ENCODE measurements at places on chromosomes 5 and 9. TPM values are rescaled to one million over a fixed set of nuclear protein-coding genes. Genes with fewer than 3 reads are reported as not detected.

DNA sequence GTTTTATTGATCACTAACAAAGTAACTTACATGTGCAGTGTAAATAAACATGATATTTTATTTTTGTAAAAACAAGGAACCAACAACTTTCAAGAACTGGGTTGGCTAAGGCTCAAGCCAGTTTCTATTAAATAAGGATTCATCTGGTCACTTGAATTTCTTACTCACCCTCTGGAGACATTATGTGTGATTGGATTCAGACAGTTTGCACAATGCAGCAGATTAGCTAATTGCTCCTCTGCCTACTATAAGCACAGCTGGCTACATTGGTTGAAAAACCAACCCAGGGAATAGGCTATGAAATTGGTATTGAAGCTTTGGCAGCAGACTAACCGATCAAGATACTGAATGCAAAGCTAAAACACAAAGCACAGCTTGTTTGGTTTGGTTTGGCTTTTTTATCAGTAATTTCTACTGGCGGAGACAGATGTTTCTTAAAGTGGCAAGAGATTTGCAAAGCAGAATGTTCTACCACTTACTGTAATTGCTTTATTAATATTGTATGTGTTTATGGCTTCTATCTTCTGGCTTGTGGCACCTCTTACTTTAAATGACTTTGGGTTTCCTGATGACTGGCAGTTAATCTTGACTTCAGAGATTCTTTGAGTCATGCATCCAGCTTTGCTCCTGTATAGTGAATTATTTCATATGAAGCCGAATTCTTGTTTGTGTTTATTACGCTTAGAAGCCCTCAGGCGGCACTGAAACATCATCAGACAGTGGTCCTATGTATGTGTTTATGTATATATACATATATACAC is 231.5 kb downstream of the MPDZ start:
- no peaks in the 10 kb centered on the region for H3K27me3 ChIP-seq
- H3K4me1 ChIP-seq, result no peaks in the 10 kb centered on the region
- H3K4me3 ChIP-seq, result no peak overlapping the region
- no peak overlapping the region for H3K27ac ChIP-seq

The SLC44A1 gene
- total RNA-seq, result 32.3 TPM

The IL5 gene
- total RNA-seq, result not detected

DNA sequence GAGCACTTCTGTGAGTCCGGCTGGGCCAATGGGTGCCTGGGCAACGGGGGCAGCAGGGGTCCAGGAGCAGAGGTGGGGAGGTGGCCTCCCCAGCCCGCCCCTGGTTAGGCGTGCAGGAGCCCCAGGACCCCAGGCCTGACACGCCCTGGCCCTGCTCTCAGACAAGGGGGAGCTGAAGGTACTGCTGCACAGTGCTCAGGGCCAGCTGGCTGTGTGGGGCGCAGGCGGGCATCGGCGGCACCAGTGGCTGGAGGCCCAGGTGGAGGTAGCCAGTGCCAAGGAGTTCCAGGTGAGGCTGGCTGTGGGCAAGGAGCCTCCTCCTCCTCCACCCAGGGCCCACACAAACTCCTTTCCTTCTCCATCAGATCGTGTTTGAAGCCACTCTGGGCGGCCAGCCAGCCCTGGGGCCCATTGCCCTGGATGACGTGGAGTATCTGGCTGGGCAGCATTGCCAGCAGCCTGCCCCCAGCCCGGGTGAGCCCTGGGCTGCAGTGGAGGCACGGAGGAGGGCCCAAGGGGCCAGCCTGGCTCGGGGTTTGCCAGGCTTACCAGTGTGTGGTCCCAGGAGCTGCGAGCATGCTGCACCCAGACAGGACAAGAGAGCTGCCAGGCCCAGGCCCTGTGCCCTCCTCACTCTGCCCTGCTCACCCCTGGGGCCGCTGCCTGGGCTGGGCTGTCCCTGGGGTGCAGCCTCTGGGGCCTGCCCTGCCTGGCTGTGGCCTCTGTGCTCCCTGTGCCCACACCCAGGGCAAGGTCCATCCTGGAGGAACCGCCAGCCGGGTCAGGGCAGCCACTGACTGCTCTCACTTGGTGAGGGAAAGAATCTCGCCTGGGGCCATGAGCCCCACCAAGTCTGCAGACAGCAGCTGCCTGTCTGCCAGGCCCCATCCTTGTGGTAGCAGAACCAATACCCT is 7.0 kb downstream of the MAMDC4 start:
- H3K4me3 ChIP-seq, result no peak overlapping the region
- H3K27me3 ChIP-seq, result no peaks in the 10 kb centered on the region
- peaks cover 33% of the 10 kb centered on the region for H3K36me3 ChIP-seq
- peak; percentile 92 for DNase-seq

The CCNO gene
- 7.6 TPM for total RNA-seq

The QRFP gene
- total RNA-seq, result not detected

DNA sequence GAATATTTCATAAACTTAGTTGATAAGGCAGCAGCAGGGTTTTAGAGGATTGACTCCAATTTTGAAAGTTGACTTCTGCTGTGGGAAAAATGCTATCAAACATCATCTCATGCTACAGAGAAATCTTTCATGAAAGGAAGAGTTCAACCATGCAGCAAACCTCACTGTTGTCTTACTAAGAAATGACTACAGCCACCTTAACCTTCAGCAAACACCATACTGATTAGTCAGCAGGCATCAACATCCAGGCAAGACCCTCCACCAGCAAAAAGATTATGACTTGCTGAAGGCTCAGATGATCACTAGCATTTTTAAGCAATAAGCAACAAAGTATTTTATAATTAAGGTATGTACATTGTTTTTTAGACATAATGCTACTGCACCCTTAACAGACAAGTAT is 7.6 kb downstream of the TMEM174 start:
- no peaks in the 10 kb centered on the region for H3K36me3 ChIP-seq
- peaks cover 4% of the 10 kb centered on the region for H3K4me1 ChIP-seq
- no peaks in the 10 kb centered on the region for H3K27me3 ChIP-seq
- H3K27ac ChIP-seq, result no peak overlapping the region
- DNase-seq, result no peak

The TPPP gene
- total RNA-seq, result 2.2 TPM

DNA sequence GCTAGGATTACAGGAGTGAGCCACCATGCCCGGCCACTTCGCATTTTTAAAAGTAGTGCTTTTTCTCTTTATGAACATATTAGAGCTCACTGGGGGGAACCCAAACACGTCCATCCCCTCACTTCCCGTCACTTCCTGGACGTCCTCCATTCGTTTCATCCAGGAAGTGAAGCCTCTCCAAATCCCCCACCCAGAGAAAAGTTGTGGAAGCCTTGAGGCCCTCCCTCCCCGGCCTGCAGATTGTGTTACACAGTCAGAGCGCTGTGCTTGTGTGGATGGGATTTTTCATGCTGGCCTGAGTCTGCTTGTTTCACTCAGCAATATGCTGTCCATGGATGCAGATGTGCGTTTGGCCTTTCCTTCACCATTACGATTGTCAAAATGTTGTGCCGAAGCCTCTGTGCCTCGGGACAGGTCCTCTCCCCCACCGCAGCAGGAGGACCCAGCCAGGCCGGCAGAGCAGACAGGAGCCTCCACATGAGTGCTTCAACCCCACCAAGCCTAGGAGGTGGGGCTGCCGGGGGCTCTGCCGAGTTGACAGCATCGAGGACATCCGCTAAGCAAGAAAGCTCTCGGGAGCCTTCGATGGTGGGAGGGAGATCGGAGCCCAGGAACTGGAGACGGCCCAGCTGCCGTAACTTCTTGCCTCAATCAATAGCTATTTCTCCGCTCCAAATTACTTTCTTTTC is 121.6 kb upstream of the PPP1R26 start:
- no peaks in the 10 kb centered on the region for H3K4me1 ChIP-seq
- H3K27ac ChIP-seq, result no peak overlapping the region
- no peaks in the 10 kb centered on the region for H3K36me3 ChIP-seq
- H3K4me3 ChIP-seq, result no peak overlapping the region
- no peaks in the 10 kb centered on the region for H3K27me3 ChIP-seq

- no peaks in the 10 kb centered on the region for H3K27me3 ChIP-seq
- H3K27ac ChIP-seq, result no peak overlapping the region
- peak; percentile 29 for DNase-seq
- H3K4me3 ChIP-seq, result no peak overlapping the region
- no peaks in the 10 kb centered on the region for H3K36me3 ChIP-seq
- H3K4me1 ChIP-seq, result no peaks in the 10 kb centered on the region
Observed at GRCh38 chr9:87479801-87480201, 17.9 kb upstream of the DAPK1 start.

DNA sequence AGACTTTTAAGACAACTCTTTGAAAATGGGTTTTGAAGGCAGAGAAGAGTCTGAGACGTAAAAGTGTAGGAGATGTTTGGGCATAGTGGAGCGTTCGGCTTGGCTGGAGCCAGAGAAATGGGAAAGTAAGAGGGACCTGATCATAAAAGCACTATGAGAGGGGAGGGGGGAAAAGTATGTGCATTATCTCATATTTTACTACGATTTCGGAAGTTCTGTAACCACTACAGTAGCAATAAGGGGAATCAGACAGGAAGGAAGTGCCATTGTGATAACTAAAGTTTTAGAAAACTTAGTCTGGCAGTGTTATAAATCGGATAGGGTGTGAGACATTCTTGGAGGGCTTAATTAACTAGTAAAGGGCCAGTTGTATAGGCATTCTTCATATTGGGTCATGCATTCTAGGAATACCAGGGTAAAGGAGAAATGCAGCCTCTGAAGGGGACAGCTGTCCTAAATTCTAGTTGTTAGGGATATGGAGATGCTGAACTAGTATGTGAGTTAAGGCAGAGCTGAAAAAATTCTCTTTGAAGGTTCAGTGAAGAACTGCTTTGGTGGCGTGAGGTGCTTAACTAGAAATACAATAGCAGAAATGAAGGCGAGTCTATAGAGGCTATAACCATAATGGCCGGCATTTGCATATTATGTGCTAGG is 83.8 kb upstream of the FREM1 start:
- DNase-seq, result no peak
- no peak overlapping the region for H3K27ac ChIP-seq
- H3K4me1 ChIP-seq, result peaks cover 5% of the 10 kb centered on the region
- H3K4me3 ChIP-seq, result peak overlapping the region; percentile 66
- no peaks in the 10 kb centered on the region for H3K36me3 ChIP-seq

- H3K27me3 ChIP-seq, result no peaks in the 10 kb centered on the region
- peak overlapping the region; percentile 81 for H3K27ac ChIP-seq
- DNase-seq, result no peak
- peak overlapping the region; percentile 63 for H3K4me3 ChIP-seq
- peaks cover 21% of the 10 kb centered on the region for H3K4me1 ChIP-seq
- no peaks in the 10 kb centered on the region for H3K36me3 ChIP-seq
Observed at GRCh38 chr9:109496841-109497225, 1.3 kb downstream of the PTPN3 start.

DNA sequence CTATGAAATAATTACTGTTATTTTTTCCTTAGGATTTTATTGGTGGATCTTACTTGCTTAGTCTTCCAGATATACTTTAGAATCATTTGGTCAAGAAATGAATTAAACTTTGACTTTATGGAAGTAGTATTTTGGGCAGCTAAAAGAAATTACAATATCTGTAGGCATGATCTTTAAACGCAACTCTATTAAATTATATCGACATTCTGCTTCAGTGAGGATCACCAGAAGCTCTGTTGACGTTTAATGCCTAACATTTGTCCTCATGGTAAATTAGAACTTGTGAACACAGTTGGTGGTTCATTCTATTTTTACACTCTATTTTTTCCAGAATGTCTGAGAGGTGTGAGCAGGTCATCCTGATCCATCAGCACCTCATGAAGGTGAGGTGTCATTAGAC is 211.6 kb downstream of the TMEM167A start:
- H3K4me1 ChIP-seq, result no peaks in the 10 kb centered on the region
- no peak overlapping the region for H3K4me3 ChIP-seq
- no peak overlapping the region for H3K27ac ChIP-seq

The PDGFRB gene
- total RNA-seq, result 9.4 TPM

The DBH gene
- total RNA-seq, result not detected

The ZDHHC11B gene
- 7.5 TPM for total RNA-seq

The ACER2 gene
- 4.9 TPM for total RNA-seq

DNA sequence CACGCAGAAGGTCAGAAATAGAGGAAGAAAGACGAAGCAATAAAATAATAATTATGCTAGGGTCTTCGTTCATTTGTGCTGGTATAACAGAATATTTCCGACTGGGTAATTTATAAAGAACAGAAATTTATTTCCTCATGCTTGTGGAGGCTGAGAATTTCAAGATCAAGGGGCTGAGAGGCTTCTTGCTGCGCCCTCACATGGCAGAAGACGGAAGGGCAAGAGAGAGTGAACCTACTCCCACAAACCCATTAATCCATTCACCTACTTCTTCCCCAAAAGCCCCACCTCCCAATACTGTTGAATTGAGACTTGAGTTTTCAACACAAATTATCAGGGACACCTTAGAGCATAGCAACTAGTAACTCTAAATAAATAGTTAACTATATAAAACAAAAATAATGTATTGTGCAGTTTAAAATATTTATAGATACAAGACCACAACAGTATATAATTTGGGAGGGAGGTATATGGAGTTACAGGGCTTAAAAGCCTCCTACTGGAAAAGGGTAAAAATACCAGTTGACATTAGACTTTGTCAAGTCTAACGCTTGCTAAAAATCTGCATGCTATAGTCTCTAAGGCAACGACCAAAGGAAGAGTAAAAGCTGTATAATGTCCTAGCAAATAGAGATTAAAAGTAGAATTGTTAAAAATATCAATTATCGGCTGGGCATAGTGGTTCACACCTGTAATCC is 40.3 kb upstream of the NAA35 start:
- no peaks in the 10 kb centered on the region for H3K27me3 ChIP-seq
- H3K4me3 ChIP-seq, result no peak overlapping the region
- DNase-seq, result no peak
- no peaks in the 10 kb centered on the region for H3K4me1 ChIP-seq
- H3K27ac ChIP-seq, result no peak overlapping the region
- no peaks in the 10 kb centered on the region for H3K36me3 ChIP-seq

DNA sequence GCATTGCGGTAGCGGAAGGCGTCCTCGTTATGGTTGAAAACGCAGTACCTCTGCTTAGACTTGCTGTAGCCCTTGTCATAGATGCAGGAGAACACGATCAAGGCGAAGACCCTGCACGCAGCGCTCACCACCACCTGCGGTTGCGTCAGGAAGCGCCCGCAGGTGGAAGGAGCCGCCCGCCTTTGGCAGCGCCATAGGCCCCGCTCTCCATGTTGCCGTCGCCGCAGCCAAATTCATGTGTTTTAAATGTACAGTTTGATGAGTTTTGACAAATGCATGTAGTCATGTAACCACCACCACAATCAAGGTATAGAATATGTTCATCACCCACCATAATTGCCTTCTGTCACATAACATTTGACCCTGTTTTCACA is 84.9 kb upstream of the CEP78 start:
- no peak overlapping the region for H3K4me3 ChIP-seq
- DNase-seq, result no peak
- no peaks in the 10 kb centered on the region for H3K4me1 ChIP-seq
- no peaks in the 10 kb centered on the region for H3K27me3 ChIP-seq
- H3K27ac ChIP-seq, result no peak overlapping the region
- H3K36me3 ChIP-seq, result no peaks in the 10 kb centered on the region

The RNF208 gene
- total RNA-seq, result 3.3 TPM

DNA sequence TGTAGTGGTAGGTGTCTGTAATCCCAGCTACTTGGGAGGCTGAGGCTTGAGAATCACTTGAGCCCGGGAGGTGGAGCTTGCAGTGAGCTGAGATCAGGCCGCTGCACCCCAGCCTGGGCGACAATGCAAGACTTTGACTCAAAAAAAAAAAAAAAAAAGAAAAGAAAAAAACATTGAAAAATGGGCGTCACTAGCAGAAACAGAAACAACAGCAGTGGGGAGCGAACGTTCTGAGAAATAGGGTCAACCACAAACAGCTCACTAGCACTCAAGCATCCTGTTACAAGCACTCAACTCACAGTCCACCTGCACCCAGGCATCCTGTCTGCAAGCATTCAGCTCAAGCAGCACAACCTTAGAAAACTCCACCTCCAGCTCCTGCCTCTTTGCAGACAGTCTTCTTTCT is 17.2 kb downstream of the TRIM14 start:
- no peak for DNase-seq
- no peak overlapping the region for H3K4me3 ChIP-seq
- no peaks in the 10 kb centered on the region for H3K27me3 ChIP-seq

The IQGAP2 gene
- 43.3 TPM for total RNA-seq

Measured in pancreas (tissue), 10 donors.